Astrocyte (in vitro differentiated cells and primary cell): ENCODE measurements at places on chromosomes 5 and 9.

DNA sequence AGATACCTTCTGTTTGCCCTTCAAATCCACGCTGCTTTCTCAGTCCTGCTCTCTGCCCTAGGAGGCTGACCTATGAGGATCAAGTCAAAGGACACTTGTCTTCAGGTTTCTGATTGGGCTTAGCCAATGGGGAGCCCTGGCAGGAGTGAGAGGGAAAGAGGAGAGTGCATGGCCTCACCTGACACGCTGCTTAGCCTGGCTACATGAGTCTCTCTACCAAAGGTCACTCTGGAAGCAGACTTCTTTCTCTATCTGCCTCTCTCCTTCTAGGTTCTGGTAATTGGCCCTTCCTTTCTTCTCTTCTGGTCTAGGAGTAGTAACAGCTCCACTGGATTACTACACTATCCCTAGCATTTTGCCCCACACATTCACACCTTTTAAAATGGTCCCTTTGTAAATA is 13.1 kb downstream of the ARSB start:
- no peak for DNase-seq

GRCh38 chr9:119304555-119304954 is 64.7 kb downstream of the BRINP1 start:
- DNase-seq = no peak

DNA sequence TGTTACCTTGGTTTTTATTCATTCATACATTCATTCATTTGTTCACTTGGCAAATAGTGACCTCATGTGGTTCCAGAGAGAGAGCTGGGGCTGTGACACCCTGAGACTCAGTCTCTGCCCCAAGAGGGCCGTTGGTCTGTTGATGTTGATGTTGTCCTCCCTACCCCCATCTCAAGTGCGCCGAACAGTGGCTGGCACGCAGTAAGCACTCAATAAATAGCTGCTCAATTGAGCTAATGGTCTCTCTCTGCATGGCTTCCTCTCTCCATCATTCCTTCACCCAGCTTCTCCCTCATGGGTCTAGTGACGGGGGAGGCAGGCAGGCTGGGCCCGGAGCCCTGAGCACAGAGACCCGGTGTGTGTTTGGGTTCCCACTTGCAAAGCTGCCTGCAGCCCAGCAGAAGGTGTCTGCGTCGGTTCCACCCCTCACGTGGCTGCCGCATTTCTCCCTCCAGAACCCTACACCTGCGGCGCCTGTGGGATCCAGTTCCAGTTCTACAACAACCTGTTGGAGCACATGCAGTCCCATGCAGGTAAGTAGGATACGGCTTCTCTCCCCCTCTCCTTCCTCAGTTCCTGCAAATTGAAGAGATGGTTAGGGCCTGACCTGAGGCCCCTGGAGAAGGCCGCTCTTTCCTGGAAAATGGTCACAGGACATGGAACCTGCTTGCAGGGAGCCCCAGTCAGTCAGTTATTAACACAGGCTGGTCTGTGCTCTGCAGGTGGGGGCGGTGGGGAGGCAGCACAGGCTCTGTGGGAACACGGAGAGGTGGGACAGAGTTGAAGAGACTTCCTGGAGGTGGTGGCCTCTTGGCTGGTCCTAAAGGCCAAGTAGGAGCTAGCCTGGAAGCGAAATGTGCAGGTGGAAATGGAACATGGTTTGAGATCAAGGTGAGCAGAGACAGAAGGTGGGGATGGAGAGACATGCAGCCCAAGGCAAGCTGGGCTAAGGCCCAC is 42.0 kb downstream of the AMBP start:
- no peak for DNase-seq

- DNase-seq = no peak
Measured at GRCh38 chr5:172830275-172830799, 3.7 kb upstream of the ERGIC1 start.

- no peak for DNase-seq
Measured at GRCh38 chr9:128992995-128993394, 35.1 kb downstream of the SH3GLB2 start.

- DNase-seq = peak; percentile 13
Measured at GRCh38 chr5:144778561-144778960, 607.9 kb downstream of the KCTD16 start.

DNA sequence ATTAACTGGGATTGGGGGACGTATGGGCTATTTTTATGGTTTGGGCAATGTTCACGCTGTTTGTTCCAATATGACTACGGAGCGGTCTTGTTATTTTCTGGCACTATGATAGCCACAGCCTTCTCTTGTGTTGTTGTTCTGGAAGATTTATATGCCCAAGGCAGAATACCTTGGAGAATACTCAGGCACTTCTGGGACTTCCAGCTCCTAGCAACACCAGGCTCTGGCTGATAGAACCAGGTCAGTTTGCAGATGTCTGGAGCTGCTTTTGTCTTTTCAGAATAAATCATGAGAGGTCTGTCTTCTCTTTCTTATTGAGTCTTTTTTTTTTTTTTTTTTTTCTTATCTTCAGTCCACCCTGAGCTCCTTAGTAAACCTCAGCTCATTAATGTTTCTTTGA is 262.5 kb downstream of the MED10 start:
- no peak for DNase-seq

DNA sequence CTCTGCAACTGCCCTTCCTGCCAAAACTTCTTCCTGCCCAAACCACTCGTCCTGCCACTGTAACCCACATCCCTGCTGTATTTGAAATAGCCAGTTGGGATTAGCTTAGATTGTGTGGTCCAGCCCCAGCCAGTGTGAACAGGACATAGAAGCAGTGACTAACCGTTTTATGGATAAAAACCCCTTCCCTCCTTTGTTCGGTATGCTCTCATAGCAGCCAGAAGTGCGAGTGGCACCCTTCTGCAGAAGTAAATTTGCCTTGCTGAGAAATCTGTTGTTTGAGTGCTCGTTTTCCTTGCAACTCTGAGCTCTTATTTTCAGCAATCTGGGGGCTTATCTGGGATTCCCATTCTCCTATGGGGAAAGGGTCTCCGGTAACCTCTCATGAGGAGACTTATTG is 470.0 kb downstream of the PRDM9 start:
- DNase-seq = no peak

DNA sequence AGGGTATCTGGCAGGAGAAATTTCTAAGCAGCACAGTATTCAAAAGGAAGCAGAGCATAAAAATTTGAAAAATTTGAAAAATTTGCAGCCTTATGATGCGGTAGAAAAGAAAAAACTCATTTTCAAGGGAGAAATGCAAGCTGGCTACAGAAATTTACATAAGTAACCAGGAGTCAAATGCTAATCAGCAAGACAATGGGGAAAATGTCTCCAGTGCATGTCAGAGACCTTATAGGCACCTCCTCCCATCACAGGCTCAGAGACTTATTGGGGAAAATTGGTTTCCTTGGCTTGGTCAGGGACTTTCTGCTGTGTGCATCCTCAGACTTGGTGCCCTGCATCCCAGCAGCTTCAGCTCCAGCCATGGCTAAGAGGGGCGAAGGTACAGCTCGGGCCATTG is 35.8 kb downstream of the IZUMO3 start:
- DNase-seq = no peak

- DNase-seq = no peak
Measured at GRCh38 chr5:74772359-74772758, 5.3 kb downstream of the NSA2 start.

DNA sequence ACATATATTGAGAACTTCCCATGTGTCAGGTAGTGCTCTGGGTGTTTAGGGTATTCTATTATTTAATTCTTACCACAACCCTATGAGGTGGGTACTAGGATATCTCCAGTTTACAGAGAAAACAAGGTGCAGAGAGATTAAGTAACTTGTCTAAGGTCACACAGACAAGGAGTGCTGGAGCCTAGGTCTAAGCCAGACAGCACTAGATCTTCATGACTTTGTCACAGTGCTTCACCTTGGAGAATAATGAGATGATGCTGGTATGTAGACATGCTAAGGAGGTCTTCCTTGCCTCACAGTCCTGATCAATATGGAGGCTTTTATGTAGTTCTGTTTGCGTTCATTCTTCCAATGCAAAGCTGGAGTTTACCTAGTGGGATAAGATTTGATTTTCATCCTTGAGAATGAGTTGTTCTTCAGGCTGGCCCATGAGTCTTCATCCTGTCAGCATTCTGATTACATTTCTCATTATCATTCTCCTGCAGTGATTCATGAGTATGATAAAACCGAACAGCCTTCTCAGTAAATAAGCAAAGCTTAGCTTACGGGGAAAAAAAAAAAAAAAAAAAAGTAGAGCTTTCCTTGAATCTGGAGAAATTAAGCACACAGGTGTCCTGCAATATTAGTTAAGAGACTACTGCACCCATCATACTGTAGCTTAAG is 176.3 kb downstream of the C9orf152 start:
- DNase-seq = peak; percentile 91

DNA sequence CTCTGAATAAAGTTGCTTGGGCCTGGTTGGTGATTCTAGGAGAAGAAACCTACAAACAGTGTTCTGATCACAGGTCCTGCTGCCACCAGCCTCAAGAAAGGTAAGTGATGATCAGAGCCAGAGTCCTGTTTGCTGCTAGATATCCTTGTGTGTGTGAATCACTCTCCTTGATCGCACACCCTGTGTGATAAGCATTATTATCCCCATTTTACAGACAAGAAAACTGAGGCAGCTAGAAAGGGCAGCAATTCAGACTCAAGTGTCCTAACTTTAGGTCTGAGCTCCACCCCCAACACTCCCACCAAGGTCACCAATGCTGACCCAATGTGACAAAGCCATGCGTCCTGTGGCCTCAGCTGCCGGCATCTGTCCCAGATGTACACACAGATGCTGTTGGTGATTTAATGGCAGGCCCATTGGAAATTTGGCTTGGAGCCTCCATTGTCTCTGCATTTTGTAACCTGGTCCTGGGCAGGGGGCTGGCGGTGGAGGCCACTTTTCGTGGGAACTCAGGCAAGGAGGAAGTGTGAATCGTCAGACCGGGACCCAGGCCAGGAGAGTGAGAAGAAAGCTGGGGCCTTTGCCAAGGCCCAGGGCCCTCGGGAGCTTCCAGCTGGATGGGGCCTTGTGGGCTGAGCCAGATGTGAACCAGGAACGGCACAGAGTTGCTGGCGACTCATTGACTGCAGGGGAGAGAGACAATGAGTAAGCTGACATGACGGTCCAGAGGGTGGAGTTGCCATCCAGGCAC is 29.8 kb upstream of the GGTA1 start:
- peak; percentile 92 for DNase-seq

GRCh38 chr5:123155446-123155960 is 66.5 kb downstream of the PRDM6 start:
- DNase-seq = peak; percentile 8

DNA sequence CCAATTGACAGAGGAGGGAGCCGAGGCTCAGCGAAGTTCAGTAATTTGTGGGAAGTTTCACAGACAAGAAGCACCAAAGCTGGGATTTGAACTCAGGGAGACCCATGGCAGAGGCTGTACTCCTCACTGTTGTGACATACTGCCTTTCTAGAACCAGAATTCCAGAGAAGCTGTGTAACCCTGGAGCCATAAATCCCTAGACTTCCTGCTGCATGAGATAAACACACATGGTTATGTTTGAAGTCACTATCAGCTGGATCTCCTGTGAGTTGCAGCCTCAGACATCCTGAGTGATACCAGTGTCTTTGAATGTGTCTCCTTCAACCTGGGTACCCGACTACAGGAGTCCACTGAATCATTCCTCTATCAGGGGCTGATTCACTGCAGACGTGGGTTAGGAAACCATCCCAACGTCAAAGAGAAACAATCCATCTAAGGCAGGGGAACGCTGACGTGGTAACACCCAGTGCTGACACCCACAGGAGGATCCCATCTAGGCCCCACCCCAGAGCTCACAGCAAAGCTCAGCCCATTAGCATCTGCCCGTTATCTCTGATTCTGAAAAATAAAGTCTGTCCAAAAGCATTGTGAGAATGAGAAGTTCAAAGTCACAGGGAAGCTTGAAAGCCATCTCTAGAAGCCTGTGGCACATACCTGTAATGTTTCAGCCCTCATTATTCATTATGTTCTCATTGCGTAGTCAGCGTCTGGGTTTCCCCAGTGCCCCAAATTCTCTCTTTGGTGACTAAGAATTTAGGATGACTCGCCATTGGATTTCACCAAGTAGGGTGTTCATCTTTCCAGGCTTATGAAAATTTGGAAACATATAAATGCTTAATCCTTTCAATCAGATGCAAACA is 36.3 kb upstream of the BASP1 start:
- peak; percentile 100 for DNase-seq

- DNase-seq = no peak
Measured at GRCh38 chr9:981491-981898, 5.0 kb downstream of the DMRT3 start.

DNA sequence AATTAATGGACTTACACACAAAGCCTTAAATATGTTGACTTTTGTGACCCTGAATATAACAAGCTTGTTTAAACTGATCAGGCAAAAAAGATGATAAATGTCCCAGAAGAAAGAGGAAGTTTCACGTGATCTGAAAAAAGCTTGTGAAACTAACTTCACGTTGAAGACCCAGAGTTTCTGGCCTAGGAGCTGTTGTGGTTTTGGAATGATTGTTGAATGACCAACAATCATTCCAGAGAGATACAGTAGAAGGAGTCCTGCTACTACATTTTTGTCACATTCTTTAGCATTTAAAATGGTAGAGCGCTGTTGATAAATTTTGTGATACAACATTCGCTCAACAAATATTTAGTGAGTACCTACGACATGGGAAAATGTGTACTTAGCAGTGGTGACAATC is 143.1 kb upstream of the FBN2 start:
- peak; percentile 18 for DNase-seq

- DNase-seq = peak; percentile 98
Measured at GRCh38 chr5:140312067-140312790, 9.3 kb upstream of the PFDN1 start.

- DNase-seq = no peak
Measured at GRCh38 chr5:90562341-90562740, 3.7 kb downstream of the ADGRV1 start.

- no peak for DNase-seq
Measured at GRCh38 chr5:33433303-33434240, 7.2 kb upstream of the TARS1 start.

DNA sequence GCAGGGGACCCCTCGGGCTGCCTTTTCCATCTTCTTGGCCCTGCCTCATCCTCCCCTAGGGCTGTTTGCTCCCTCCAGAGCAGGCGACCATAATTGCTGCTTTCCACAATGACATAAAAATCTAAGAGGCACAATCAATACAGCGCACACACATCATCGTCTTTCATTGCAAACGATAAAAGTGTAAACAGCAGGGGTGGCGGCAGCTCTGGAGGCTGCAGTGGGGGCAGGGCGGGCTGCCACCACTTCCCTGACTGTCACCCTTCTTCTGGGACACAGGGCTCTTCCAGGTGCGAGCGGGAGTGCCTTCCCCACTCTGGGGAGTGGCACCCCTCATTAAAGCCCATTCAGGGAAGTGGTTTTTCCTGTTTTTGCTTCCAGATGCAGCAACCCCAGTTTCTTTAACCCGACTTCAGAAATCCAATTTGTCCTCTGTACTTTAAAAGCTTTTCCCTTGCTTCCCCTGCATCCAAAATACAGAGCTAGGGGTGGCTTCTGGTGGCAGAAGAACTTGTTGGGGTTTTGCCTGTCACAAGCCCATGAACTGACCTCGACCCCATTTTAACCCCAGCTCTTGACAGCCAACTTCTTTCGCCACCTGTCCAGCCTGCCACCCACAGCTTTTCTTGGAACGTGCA is 45.7 kb downstream of the TSPAN17 start:
- no peak for DNase-seq
